ENCODE measurements at places on chromosomes 6 and 20.

DNA sequence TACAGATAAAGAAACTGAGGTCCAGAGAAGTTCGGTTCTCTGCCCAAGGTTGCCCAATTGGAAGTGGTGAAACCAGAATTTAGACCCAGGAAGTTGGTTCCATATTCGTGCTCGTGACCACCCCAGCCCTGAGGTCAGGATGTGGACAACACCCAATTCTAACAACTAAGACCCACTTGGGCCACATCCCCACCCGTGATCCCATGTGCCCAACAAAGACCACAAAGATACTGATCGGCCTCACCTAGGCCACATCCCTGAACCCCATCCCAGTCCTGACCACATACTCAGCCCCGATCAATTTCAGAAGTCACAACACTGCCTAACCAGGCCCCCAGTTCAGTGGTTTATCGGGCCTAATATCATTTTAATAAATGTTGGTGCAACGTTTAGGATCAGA, 138.4 kb downstream of the PREX1 start:
- no peak for DNase-seq

- peak; percentile 10 for DNase-seq
These were observed 93.6 kb upstream of the ADGRF1 start for GRCh38 chr6:47135772-47136171.

GRCh38 chr6:156009656-156010055, 554.0 kb upstream of the NOX3 start:
- DNase-seq, result no peak

GRCh38 chr20:24674921-24675605, 205.6 kb downstream of the SYNDIG1 start:
- DNase-seq, result no peak

DNA sequence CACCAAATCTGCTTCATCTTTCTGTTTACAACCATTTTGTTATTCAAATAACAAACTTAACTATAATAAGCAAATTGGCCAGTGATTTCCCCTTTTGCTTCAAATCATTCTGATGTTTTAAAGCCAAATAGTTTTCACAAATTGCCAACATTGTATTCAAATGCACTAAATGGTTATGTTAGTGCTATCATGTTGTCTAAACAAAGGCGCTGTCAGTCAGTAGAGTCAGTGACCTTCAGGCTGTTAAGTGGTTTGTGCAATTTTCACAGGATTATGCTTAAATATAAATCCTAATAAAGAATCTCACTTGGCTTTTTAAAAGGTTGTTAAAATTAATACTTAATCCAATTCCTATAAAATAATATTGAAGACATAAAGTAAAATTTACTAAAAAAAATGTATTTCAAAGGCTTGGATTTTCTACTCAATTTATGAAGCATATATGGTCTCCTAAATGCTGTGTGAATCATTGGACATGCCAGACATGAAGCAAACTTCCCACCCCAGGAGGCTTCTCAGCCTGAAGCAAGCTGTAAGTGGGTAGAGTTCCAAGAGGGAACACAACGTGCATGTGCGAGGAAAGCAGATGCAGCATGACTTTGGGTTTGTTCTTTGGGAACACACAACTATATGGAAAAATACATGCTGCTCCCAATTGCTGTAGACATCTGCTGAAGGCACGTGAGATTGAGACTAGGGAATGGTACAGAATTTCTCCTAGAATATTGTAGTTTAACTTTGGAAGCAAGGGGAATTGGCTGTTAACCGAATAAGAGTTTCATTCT, 54.9 kb downstream of the RSPO3 start:
- DNase-seq, result no peak

- DNase-seq, result peak; percentile 87
These were observed 622 bp downstream of the SS18L1 start for GRCh38 chr20:62143957-62144825.

DNA sequence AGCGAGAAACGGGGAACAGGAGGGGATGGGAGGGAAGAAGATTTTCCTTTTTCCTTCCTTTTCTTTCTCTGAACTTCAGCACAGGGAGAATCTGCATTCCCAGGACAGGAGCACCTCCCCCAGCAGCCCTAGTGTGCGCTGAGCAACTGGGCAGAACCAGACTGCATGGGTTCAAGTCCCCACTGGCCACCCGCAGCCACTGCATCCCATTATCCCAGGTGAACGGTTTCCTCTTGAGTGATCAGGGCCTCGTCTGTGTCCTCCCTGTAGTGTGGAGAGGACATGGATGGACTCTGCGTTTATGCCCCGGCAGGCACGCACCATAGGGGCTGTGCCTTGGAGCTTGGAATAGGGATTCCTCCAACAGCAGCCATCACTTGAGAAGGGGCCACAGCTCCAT, 53.0 kb downstream of the ANKRD60 start:
- no peak for DNase-seq

GRCh38 chr6:152952045-152952444, 30.8 kb downstream of the FBXO5 start:
- DNase-seq, result no peak

DNA sequence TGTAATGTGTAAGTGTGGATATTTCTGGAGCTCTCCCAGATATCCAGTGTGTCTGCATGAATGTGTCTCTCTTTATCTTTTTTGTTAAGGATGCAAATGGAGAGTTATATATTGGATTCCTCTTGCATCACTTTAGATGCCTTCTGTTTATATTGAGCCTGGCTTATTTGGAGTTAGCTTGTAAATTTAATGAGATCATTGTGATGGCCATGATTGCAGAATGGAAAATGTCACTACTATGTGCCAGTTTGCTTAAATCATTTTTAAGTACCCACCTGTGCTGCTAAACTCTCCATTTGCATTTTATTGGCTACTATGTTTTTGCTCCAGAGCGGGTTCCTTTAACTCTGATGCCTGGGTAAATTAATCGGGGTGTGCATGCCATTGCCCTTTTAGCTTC, 334.8 kb downstream of the UTRN start:
- no peak for DNase-seq

DNA sequence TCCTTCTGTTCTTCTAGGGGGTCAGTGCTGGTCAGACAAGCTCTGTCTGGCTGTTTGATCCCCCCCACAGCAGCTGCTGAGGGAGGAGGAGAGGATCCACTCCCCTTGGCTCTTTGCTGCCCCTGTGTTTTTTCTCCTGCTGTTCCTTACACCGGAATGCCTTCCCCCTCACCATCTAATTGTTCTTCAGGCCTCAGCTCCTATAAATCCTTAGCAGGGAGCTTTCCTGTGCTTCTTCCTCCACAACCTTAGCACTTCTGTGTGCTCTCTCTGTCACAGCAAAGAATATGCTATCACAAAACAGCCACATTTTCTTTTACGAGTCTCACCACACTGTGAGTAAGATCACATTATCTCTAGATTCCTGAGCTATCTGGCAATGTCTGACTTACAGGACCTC, 196.6 kb downstream of the OTOR start:
- DNase-seq, result no peak

DNA sequence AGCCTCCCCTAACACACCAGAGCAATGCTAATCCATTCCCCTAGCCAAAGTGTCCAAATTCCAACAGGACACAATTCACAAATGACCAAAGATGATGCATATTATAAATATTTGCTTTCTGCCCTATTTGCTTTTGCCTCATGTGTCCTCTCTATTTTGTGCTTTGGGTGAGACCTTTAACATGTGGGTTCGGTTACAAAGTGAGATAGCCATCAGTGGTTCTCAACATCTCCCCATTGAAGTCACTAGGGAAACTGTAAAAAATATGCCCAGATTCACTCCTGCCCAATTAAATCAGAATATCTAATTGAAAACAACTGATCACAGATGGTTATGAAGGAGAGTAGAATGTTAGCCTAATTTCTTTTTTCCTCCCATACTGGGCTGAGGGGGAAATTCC, 159.2 kb downstream of the MTFR2 start:
- DNase-seq, result no peak

DNA sequence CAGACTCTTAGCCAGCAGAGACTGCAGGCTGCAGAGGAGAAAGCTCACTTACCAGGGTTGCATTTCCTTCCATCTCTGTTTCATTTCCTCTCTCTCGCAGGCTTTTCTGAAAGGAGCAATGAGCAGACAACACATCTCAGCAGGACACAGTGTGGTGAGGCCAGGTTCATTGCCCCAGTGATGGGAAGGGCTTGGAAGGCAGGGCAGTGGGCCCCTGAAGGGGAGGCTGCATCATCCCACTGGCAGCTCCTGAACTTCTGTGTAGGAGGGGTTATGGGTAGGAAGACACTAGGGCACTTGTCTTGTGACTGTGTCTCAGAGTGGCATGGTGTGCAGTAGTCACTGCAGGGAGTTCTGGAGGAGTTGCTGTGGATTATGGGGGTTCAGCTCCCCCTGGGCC, 246.8 kb downstream of the QKI start:
- DNase-seq, result no peak

GRCh38 chr20:46063151-46063550, 26.6 kb downstream of the NCOA5 start:
- DNase-seq, result no peak

DNA sequence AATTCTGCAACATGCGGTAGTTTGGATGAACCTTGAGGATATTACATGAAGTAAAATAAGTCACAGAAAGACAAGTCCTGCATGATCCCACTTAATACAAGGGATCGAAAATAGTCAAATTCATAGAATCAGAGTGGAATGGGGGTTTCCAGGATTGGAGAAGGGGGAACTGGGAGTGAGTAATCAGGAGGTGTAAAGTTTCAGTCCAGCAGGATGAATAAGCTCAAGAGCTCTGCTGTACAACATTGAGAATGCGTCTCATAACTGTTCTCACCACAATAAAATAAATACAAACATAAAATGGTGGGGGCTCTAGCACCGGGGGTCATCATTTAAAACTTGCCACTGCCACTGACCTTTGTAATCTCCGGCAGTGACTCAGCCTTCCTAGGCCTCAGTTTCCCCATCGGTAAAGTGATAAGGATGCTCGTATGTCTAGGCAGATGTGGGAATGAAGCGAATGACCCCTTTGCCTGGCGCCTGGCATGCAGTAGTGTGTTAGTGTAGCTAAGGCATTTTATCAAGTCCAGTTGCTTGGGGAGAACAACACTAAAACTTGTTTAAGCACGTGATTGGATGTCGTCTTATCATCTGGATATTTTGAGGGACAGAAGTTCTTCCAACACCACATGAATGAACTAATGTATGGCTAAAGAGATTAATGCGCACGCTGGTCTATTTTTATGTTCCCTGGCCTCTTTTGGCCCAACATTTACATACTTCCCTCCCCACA, 421.1 kb downstream of the QKI start:
- no peak for DNase-seq

DNA sequence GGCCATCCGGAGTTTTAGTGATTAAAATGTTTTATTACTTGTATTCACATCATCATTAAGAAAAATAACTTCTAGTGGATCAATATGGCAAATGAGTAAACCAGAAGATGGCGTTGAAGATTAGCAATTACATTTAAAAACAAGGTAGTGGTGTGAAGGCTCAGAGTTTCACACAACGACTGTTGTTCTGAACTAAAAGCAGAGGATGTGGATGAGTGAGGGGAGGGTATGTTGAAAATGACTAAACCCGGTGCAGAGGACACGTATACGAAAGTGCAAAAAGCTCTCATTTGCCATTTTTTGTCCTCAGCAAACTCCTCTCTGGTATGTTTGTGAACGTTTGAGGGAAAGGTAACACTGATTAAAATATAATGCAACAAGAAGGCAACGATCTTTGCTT, 1.9 kb upstream of the IRF4 start:
- no peak for DNase-seq

- no peak for DNase-seq
These were observed 161.5 kb downstream of the MYLK4 start for GRCh38 chr6:2589171-2589661.

DNA sequence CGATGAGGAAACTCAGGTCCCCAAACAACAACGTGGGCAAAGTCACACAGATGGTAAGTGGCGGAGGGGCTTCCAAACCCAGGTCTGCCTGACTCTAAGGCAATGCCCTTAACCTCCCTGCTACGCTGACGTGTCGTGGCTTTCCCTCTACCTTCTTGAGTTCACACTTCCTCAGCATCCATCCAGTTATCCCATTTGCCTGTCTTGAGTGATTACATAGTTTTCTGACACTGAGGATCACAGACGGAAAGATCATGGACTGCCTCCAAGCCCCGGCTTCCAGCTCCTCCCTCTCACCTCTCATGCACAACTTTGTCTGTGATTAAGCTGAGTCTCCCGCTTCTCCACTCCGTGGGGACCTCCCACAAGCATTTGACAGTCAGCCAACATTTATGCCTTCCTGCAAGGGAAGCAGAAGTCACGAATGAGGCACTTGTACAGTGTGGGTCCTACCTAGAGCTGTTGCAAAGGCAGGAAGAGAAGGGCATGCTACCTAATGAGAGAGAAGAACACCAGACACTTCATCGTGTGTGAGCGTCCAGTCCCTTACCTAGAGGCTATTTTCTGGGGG, 33.8 kb downstream of the TBC1D7 start:
- no peak for DNase-seq

DNA sequence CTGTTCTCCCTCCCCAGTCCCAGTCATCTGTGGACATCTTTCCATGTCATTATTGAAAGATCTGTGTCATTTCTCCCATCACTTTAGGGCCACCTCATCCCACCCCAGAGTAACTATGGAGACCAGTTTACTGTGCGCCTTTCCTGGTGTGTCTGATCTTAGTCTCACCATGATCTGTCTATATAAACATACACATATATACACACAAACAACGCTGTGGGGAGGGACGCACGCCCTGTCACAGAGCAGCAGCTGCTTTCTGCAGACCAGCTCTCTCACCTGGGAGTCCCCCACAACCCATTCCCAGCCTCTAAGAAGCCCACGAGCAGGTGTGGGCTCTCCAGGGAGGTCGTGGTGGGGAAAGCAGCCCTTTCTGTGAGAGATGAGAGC, 68.1 kb upstream of the TOX2 start:
- DNase-seq, result no peak

GRCh38 chr20:4967752-4968477, 33.4 kb downstream of the SLC23A2 start:
- DNase-seq, result no peak

DNA sequence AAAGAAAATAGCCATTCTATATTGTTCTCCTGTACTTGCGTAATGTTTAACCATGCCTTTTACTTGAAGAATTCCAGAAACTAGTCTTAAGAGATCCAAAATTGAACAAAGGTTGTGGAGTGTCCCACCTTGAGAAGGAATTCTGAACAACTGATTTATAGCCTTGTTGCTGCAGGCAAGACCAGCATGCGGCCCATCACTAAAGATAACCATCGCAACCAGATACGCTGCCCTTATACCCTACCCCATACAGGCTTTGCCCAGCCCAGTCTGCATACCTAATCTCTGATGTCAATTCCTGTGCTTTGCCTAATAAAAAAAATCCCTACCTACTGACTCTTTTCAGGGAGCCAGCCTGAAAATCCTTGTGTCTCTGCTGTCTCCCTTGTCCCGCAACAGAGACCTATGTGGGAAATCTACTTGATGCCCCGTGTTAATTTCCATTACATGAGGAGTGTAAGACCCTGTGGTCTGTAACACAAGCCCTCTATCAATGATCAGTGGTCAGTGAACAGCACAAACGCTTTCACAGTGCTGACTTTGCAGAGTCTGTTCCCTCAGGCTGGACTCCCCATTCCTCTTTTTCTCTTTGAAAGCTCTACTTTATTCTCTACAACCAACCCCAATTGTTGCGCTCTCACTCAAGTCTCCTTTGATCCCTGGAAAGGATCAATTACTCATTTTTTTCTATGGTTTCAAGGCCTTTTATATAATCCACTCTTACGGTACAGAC, 125.7 kb upstream of the BTBD3 start:
- DNase-seq, result no peak

- no peak for DNase-seq
These were observed 4.3 kb upstream of the PSORS1C2 start for GRCh38 chr6:31143148-31143547.

Data from T47D (cell line).